ENCODE measurements at places on chromosomes 6 and 20.

- no peak for DNase-seq
Measured at GRCh38 chr6:132505158-132505557, 7.8 kb downstream of the STX7 start.

DNA sequence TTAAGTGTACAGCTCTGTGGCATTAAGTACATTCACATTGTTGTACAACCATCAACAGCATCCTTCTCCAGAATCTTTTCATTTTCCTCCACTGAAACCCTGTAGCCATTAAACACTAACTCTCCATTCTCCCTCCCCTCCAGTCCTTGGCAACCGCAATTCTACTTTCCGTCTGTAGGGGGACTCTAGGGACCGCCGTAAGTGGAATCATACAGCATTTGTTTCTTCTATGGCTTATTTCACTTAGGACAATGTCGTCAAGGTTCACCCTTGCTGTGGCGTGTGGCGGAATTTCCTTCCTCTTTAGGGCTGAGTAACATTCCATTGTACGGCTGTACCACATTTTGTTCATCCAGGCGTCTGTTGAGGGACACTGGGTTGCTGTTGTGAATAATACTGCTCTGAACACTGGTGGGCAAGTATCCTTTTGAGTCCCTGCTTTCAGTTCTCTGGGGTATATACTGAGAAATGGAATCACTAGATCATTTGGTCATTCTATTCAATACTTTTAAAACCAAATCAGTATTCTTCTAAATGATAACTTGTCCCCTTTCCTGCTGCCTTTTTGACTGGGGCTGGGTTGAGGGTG, 50.7 kb downstream of the PPP1R3G start:
- peak; percentile 63 for DNase-seq

- no peak for DNase-seq
Measured at GRCh38 chr20:57310821-57311514, 18.6 kb upstream of the SPO11 start.

GRCh38 chr6:56292505-56293181, 45.3 kb upstream of the COL21A1 start:
- no peak for DNase-seq

GRCh38 chr20:16476032-16476431, 97.2 kb downstream of the KIF16B start:
- DNase-seq, result no peak

- no peak for DNase-seq
Measured at GRCh38 chr6:136546331-136546730, 3.9 kb downstream of the MAP7 start.

- DNase-seq, result no peak
Measured at GRCh38 chr20:63394069-63394919, 33.1 kb upstream of the CHRNA4 start.

GRCh38 chr6:43278524-43279078, 19.5 kb upstream of the SLC22A7 start:
- DNase-seq, result no peak

- no peak for DNase-seq
Measured at GRCh38 chr6:150979826-150980350, 114.4 kb downstream of the MTHFD1L start.

GRCh38 chr6:149961728-149962425, 1.9 kb upstream of the ULBP1 start:
- peak; percentile 49 for DNase-seq

DNA sequence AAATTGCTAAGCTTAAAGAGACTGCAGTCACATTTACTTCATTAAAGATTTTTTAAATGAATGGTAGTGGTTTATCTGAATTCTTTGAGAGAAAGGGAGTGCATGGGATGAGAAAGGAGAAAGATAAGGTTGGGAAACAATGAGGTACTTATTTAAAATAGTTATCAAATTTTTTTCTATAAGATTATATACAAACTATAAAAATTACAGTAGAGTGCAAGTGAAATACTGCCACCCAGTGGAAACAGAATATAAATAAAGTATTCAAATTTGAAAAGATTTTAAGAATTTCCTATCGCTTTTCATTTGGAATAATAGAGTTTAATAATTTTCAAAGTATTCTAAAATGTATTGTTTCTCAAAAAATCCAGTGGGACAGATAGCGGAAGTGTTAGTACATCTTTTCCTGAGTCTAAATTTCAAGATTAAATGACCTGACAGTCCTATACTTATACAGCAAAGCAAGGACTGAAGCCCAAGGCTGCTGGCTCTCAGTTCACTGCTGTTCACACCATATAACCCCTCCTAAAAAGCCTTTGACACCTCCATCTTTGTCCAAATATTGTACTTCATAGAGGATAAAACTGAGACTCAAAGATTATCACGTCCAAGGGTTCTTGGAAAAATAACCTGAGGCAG, 31.1 kb downstream of the EPM2A start:
- DNase-seq, result no peak

DNA sequence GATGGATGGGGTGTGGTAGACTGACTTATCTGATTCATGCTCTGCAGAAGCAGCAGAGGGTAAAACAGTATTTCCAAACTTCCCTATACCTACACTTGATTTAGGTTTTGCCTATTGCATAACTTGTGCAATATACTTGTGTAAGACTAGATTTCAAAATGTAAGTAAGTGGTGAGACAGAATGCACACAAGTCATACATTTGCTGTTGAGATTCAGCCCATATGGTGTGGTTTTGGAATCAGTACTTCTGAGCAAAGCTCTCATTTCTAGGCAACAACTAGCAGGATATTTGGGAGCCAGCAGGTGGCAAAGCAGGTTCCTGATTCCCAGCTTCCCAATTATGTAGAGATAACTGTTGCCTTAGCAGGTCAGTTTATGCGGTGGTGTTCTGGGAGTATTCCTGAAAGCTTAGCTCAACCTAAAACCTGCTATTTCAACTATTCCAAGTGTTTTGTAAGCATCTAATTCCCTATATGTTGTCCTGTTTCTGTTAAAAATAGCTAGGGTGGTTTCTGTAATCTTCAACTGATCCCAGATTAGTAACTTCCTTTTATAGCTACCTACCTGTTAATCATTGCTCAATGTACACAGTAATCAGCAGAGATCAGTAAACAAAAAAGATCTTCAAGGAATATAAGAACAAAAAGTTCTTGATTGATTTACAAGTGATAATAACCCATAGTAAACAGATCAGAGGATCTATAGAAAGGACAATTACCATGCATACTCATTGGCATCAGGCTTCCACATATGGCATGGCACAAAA, 8.5 kb upstream of the FABP7 start:
- no peak for DNase-seq

- DNase-seq, result no peak
Measured at GRCh38 chr6:74657011-74657410, 548.8 kb downstream of the COL12A1 start.

- DNase-seq, result no peak
Measured at GRCh38 chr6:32718879-32719278, 22.3 kb upstream of the HLA-DQA2 start.

- peak; percentile 29 for DNase-seq
Measured at GRCh38 chr6:68638230-68638900, 3.3 kb downstream of the ADGRB3 start.

DNA sequence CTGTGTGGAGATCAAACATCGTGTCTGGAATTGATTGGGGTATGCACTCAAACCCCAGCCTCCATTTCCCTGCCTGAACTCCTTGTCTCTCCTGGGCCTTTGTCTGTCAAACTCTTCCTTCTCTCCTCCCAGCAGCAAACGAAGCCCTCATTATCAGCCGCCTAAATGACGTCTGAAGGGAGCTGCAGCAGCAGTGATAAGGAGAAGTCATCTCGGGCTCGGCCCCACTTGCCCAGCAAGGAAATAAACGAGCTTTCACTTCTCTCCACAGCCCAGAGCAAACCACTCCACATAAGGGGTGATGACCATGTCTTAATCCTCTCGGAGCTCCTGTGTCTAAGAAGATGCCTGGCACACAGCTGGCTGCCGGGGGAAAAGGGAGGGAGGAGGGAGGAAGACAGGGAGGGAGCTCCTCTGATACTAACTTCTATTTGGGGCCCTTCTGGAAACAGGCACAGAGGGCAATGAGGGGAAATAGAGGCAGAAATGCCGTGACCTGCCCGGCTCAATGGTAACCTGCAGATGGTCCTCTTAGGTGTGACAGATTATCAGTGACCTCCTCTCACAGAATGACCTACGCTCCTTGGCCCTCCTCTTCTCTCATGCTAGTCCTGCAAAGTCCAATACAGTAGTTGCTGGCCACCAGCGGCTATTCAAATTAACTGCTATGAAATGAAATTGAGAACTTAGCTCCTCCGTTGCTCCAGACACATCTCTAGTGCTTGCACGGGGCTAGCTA, 100.4 kb downstream of the PXDC1 start:
- no peak for DNase-seq

DNA sequence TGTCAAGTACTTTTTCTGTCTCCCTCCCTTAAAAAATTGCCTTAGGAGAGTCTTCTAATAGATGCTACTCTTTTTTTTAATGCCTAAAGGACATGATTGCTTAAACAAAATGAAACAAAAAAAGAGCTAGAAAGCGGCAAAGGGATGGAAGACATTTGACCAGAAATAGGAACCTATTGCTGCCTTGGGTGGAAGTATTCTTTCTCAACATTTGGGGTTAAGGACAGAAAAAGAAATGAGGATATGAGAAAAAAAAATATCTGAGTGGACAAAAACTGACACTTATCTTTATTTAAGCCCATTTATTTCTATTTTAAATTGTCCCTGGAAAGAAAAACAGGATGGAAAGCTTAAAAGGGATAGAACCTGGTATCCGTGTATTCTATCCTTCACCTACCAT, 664.9 kb upstream of the CITED2 start:
- no peak for DNase-seq

DNA sequence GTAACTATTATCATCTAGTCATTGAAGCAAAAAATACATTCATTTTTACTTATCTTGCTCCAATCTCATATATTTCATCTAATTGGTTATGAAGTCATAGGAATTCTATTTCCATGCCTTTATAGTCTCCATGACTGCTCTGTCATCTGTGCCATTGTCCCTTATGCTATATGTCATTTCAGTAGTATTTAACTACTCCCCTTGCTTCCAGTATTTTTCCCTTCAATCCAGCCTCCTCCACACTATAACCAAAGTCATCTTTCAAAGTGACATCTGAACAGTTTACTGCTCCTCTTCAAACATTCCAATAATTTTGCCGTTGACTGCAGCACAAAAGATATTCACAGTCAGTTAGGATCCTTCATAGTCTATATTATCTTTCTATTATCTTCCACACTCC, 216.6 kb upstream of the HS3ST5 start:
- no peak for DNase-seq

GRCh38 chr6:56913285-56914074, 41.4 kb upstream of the BEND6 start:
- DNase-seq, result no peak

DNA sequence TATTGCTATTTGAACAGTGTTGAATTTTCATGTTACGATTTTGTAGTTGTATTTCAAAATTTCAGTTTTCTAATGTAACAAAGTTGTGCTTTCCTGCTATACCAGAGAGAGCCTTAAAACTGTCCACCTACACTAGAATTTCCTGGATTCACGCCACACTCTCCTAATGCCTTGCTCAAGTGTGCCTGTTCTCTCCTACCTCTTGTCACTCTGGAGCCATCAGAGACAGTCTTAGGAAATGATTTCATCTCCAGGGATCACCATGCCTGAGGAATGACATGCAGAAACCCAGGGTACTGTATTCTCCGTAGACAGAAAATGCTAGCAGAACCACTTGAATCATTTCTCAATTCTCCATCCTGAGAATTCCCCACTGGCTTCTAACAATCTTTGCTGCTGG, 667.6 kb downstream of the KIF16B start:
- no peak for DNase-seq

DNA sequence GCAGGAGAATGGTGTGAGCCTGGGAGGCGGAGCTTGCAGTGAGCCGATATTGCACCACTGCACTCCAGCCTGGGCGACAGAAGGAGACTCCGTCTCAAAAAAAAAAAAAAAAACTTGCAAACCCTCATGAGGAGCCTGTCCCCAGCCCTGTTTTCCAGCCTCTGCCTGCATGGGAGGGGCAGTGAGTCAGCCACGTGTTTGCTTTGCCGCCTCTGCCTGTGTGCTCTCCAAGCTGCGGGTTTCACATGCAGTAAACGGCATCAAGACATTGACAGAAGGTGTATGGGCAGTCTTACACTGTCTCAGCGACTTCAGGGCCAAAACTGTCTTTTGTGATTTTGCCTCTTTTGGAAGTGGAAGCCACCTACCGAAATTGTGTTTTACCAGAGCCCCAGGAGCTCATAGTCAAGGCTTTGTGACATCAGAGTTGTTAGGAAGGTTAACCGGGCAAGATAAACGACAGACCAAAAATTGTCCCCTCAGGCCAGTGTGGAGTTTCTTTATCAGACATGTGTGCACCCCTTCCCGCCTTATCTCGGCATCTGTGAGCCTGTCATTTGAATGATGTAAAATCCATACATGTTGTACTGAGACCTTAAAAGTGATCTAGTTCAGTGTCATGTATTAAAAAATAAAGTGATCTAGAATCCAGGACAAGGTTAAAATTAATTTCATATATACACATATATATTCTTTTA, 52.9 kb downstream of the RPP40 start:
- no peak for DNase-seq

GRCh38 chr6:25700761-25701160, 48.7 kb downstream of the SCGN start:
- DNase-seq, result no peak

DNA sequence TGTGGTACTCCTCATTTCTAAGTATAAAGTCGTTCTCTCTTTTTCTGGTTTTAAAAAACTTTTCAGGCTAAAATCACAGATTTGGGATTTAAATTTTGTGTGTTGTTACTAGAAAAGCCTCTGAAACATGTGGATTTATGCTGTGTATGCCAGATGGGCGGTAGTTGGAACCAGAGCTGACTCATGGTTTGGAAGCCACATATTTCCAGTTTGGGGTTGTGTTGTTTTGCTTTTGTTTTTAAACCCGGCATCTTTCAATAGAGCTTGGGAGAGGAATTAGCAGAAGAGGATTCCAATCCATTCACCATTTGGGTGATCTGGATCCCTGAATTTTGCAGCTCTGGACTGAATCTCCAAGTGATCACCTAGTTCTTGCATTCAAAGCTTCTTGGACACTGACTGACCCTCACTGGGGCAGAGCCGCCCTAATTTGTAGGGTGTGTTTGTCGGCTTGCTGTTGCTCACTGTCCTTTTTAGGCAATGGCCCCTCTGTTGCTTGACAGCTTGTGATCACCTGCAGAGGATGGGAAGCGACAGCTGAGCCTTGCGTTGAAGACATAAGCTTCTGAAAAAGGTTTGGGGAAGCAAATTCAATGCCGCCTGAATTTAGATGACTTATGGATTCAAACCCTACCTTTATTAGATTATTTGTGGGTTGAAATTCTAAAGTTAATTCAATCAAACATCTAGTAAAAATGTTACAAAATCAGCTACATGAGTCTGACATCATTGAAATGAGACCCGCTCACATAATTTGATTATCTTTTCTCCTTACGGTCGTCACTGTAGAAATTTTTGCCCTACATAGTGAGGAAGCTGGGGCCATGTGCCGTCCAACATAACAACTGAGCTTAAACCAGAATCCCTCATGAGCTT, 79.9 kb upstream of the CD83 start:
- no peak for DNase-seq

GRCh38 chr6:31888276-31889258, 8.9 kb downstream of the EHMT2 start:
- DNase-seq, result peak; percentile 78

GRCh38 chr6:138129190-138129589, 22.0 kb upstream of the PERP start:
- DNase-seq, result no peak

- no peak for DNase-seq
Measured at GRCh38 chr6:52661551-52661950, 9.4 kb upstream of the TMEM14A start.

GRCh38 chr6:18350271-18350670, 36.9 kb upstream of the RNF144B start:
- no peak for DNase-seq

Measured in stimulated activated naive CD8-positive, alpha-beta T cell treated with anti-CD3 and anti-CD28 coated beads, Interleukin-15, Interleukin-2, amounts not matched to agents 100 U/mL and 50 U/mL, for 24 hours (primary cell).